ENCODE measurements at places on chromosomes 5 and 9.

DNA sequence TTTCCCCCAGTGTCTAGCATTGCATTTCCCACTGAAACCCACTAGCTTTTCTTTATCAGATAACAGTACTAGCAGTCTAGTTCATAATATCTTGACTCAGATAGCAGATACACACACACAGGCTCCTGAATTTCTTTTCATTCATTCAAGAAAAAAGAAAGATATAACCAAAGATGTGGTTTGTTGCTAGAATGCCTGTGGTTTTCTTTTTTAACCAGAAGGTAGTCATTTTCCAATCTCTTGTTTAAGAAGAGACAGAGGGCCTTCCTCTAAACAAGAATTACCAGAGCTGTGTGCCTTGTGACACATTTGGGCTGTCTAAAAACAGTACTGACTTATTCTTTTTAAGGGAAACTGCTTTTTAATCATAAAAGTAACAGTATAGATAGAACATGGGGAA lies 167.3 kb downstream of the PJA2 start:
- no peak for DNase-seq

GRCh38 chr9:126337729-126338372 lies 11.2 kb downstream of the MVB12B start:
- no peak for DNase-seq

DNA sequence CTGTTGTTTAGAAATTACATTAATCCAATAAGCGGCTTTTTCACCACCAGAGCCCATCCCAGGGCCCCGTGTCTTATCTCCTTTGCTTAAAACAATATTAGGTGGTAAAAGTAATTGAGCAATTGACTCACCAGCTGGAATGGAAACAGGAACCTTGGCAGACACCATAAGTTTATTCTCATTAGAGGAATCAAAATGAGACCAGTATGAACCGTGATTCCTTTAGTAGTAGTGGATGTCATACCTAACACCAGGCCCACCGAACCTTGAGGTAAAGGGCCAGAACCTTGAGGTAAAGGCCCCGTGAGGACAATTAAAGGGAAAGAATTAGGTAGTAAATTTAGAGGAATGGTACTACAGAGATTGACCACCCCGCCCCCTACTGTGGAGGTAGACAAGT lies 16.5 kb downstream of the HSDL2 start:
- DNase-seq = no peak

GRCh38 chr9:119020730-119021333 lies 348.4 kb downstream of the BRINP1 start:
- DNase-seq = no peak

- no peak for DNase-seq
These were observed 26.6 kb downstream of the GADD45G start for GRCh38 chr9:89631384-89631783.

DNA sequence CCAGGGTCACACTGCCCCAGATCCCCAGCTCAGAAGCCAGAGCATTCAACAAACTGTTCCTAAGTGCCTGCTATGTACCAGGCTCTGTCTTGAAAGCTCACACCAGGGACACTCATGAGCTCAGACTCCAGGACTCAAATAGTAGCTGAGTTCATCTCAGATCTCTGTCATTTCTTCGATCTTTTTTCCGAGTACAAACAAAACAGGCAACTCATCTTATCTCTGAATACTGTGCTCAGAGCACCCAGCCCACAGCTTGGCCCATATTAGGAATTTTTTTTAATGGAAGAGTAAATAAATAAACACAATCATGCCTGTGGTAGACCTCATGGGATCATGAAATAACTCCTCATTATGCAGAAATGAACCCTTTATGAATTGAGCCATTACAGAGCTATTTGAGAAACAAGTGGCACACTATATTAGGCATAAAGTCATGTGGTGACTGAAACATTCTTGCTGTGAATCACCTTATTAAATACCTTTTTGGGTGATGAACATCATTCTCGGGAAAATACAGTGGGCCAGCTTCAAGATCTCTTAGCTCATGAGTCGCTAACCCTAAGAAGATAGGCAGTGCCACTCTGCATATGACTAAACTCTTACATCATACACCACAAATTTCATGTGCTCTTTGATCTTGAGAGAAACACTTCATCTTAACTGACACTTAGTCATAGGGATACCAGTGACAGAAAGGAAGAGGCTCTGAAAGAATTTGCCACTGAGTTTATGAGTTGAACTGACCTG lies 9.9 kb downstream of the SH3RF2 start:
- peak; percentile 100 for DNase-seq

GRCh38 chr9:132651259-132651658 lies 18.5 kb downstream of the DDX31 start:
- no peak for DNase-seq

DNA sequence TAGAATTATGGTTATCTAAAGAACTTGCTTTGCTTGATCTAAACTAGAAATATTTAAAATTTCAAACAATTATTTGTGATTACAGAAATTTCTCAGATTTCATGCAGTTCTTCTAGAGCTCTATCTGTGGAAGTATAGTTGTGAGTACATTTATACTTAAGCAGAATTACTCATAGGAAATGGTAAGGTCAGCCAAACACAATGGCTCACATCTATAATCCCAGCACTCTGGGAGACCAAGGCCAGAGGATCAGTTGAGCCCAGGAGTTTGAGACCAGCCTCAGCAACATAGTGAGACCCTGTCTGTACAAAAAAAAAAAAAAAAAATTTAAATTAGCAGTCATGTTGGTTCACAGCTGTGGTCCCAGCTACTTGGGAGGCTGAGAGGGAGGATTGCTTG lies 71.0 kb downstream of the INVS start:
- DNase-seq = no peak

DNA sequence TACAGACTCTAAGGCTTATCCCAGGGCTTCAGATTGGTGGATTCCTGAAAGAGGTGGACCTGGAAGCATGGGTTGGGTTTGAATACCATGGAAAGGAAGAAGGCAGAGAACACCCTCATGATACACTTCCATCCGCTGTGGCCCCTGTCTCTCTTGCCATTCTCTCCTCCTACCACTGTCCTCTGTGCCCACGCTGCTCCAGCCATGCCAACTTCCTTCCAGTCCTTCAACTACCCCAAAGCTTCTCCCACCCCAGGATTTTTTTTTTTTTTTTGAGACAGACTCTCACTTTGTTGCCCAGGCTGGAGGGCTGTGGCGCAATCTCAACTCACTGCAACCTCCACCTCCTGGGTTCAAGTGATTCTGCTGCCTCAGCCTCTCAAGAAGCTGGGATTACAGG lies 1.7 kb upstream of the SPARC start:
- no peak for DNase-seq

GRCh38 chr9:93541581-93542349 lies 34.6 kb upstream of the PHF2 start:
- DNase-seq = no peak

GRCh38 chr9:104774831-104775573 lies 11.1 kb downstream of the NIPSNAP3B start:
- DNase-seq = no peak

DNA sequence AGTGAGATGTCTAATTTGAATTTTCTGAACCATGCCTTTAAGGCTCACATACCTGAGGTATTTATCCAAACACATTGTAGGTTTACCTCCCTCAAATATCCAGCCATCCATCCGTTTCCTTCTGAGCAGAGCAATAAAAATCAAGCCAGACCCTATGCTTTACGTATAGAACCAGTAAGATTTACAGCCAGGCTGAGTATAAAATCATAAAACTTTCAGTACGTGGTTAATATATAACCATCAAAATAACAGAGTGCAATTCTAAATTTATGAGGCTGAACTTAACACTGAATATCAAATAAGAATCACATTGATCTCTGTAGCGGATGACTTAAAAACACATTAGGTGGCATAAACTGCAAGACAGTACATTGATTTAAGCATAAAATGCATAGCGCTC lies 877.9 kb upstream of the WWC1 start:
- no peak for DNase-seq

GRCh38 chr5:171615705-171616640 lies 169.6 kb upstream of the SMIM23 start:
- DNase-seq = no peak

DNA sequence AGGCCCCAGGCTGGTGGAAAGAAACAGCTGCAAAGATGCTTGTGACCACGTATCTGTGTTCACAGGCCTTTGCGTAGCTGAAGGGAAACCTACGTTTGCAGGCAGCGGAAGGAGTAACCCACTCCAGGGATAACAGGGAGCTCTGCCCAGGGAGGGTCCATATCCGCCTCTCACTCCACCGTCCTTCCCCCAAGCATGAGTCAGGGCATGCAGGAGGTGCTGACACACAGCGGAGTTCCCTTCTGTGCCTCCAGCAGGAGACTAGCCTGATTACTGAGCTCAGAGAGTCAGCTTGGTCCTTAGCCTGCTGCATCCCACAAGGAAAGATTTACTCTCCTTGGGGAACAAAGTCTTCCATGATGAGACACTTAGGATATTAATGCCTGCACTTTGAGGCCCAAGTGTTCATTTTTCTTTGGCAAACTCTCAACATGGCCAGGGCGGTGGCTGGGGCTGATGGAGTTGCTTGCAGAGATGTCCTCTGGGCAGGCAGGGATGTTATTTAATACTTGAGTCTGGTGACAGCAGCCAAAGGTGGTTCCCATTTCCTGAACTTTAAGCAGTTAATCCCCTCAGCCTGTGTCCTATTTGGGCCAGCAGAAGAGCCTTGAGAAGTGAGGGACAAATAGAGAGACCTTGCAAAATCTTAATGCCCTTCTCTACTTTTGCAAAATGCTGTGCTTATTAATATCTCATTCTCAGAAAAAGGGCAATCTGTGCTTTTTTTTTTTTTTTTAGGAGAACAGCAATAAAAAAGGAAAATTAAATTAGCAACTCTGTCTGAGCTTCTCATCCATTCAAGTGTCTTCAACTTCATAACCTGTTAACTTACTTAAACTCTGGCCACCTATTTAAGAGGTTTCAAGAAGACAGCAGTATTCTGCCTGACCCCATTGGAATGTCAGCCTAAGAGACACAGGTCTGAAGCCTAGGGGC lies 222.1 kb downstream of the HSPA4 start:
- no peak for DNase-seq

GRCh38 chr5:133882846-133883245 lies 85.6 kb downstream of the C5orf15 start:
- no peak for DNase-seq

- no peak for DNase-seq
These were observed 52.3 kb downstream of the ZNF622 start for GRCh38 chr5:16413166-16413860.

GRCh38 chr9:331197-331596 lies 116.5 kb downstream of the DOCK8 start:
- DNase-seq = no peak

GRCh38 chr5:171647043-171647903 lies 138.3 kb upstream of the SMIM23 start:
- peak; percentile 86 for DNase-seq

DNA sequence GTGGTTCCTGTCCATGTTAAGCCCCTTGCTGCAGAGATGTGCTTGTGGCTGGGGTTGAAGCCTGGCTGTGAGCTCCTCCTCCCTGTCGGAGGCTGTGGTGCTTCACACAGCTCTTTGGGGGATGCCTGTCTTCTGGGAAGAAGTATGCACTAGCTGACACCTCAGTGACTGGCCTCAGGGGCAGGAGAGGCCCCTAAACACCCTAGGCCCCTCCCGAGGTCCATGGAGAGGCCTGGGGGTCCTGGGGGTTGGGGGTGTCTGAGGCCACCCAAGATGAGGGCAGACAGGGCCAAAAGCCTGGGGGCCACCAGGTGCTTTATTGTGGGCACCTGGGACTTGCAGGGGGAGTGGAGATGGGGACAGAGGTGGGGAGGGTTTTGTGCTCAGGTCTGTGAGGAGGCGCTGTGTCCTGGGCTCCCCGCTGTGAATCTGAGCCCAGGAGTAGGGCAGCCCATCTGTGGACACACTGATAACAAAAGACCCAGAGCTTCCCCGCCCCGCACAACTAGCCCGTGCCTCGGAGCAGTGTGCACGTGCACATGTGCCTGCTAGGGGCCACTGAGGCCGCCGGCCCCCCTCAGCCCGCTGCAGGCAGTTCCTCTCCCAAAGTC lies 92.0 kb downstream of the PHF2 start:
- DNase-seq = no peak

DNA sequence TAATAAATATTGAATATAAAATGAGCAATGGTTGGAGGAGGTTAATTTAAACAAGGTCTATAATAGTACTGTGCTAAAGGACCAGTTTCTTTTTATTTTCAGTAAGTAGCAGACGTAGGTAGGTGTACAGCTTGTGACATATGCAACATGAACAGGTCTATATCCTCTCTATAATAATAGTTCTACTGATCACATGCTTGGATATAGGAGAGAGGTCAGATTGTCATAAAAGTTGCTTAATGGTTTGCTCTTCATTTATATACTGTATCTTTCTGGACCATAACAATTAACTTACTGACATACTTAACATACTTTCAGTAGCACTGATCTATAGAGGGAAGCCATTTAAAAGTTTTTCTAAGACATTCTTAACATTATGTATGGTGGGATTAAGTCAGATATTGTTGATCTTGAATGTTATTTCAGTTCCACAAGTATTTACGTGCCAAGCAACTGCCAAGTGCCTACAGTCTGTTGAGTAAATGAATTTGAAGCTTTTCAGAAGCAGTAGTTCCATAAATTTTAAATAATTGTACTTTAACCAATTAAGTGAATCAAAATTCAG lies 68.0 kb downstream of the DENND4C start:
- no peak for DNase-seq

DNA sequence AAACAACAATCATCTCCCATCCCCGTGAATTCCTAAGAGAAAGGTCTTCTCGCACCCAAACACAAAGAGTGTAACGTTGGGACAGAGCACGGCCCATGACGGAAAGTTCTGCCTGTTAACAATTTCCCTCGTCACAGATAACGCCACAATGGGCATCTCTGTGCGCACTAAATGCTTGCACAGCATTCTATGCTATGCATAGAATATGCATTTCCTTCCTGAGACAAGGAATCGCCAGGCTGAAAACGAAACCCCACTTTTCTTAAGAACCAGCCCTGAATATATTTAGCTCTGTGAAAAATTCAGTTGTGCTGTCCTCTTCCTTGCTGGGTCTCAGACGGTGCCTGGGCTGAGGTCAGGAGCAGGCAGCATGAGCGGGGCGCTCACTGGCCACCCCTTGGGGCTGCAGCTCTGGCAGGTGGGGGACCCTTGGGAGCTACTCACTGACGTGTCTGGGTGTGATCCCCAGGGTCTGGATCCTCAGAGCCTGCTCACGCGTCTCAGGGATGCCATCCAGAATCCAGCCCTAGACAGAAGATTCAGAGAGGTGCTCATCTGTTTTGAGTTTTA lies 49.8 kb downstream of the AK8 start:
- no peak for DNase-seq

GRCh38 chr9:115396071-115396529 lies 278.1 kb upstream of the TNC start:
- DNase-seq = no peak
